ENCODE measurements at places on chromosomes 6 and 20.

- no peak for DNase-seq
Observed at GRCh38 chr6:107989166-107990094, 31.4 kb upstream of the SEC63 start.

DNA sequence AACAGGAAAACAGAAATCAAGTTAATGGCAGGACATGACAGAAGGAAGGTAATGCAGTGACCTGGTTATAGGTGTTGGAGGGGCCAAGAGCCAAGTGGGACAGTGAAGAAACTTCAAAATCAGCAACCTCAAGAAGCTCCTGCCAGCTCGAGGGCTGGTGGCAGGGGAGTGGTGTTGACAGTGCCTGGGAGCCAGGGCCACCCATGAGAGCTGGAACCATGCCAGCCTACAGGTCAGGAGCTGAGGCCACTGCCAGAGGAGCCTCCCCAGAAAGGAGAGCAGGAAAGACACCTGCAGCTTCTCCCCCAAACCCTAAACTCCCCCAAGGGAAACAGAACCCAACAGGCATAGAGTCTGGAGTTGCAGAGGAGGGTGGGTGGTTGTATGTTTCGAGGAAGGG, 262.1 kb downstream of the LRFN2 start:
- DNase-seq, result no peak

DNA sequence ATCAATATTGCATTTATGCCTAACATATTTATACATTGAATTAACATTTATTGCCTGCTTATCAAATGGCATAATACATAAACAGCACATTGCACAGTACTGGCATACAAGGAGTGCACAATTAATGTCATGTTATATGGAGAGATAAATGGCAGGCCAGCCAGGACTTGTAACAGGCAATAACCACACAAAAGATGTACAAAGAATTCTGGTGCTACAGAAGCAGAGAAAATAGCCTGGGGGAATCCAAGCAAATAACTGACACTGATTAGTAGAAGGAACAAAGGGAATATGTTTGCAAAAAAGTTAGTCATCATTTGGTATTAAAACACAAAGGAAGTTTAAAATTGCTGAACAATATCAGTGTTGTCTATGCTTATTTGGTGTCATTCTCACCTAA, 27.3 kb downstream of the COL21A1 start:
- DNase-seq, result no peak

- no peak for DNase-seq
Observed at GRCh38 chr6:20608356-20608755, 74.1 kb downstream of the CDKAL1 start.

DNA sequence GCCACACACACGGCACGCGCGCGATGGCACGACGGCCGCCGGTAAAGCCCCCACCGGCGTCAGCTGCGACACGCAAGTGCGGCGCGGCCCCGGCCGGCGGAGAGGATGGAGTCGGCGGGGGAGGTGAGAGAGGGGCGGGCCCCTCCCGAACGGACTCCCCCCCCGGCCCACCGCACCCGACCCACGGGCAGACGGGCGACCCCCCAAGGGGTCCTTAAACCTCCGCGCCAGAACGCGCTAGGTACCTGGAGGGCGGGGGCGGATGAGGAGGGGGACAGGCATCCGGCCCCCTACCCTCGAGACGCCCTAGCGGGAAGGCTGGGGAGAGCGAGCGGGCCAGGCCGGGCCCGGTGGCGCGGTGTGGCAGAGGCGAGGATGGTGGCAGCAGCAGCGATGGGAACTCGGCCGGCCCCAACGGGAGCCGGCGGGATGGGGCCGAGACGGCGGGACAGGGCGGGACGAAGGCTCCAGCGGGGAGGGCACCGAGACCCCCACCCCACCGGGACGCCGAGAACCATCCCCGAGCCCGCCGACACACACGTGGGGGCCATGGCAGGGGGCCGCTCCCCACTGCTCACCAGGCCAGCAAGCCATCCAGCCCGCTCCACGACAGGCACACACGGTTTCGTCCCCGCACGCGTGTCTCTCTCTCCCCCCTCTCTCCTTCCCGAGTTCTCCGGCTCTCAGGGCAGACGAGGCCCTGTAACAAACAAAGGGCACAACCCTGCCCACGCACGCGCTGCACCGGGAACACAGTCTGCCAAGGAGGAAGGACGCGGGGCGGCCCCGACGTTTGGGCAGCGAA, 1515.4 kb upstream of the DEFB115 start:
- no peak for DNase-seq

DNA sequence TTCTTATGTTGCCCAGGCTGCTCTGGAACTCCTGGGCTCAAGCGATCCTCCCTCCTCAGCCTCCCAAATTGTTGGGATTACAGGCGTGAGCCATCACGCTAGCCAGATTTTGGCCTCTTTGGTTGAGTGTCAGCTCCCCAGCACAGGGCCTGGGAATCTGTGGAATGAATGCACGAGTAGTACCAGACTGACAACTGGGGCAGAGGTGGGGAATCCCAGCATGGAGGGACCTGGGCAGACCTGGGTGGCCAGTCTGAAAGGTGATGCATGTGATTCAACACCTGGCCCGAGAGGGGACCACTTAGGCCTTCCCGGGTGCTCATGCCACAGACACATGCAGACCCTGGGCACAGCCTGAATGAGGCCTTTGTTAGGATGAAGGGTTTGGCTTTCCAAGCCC, 19.0 kb upstream of the TFAP2C start:
- no peak for DNase-seq

- no peak for DNase-seq
Observed at GRCh38 chr20:57470666-57471495, 54.1 kb downstream of the CTCFL start.

DNA sequence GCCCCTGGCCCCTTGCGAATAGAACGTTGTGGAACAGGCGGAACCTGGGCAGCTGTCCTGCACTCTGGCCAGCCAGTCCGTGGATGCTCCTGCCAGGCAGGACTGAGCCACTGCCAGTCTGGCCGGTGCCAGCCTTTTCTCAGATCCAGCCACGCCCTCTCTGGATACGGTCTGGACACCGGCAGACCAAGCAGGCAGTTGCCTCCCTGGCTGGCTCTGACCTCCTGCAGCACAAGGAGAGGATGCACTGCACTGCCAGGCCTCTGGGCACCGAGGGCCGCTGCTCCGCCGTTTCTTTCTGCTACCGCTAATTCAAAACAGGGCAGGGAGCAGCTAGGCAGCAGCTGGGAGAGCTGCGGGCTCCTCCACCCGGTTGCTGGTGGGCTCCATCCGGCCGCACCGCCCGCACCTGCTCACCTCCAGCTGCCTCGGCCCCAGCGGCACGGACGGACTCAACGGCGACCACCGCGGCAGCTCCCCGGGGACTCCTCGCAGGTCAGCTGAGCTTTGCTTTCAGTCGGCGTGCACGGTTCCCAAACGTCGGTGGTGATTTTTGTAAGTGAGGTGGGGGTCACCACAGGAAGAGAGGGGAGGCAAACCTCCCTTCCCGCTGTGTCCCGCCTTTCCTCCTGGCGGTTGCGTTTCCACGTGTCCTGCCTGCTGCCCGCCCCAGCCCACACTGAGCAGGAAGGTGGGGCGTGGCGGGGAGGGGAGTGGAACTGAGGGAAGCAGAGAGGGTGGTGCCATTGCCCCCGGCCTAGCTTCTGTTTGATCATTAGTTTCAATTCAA, 30.3 kb upstream of the AFDN start:
- no peak for DNase-seq

DNA sequence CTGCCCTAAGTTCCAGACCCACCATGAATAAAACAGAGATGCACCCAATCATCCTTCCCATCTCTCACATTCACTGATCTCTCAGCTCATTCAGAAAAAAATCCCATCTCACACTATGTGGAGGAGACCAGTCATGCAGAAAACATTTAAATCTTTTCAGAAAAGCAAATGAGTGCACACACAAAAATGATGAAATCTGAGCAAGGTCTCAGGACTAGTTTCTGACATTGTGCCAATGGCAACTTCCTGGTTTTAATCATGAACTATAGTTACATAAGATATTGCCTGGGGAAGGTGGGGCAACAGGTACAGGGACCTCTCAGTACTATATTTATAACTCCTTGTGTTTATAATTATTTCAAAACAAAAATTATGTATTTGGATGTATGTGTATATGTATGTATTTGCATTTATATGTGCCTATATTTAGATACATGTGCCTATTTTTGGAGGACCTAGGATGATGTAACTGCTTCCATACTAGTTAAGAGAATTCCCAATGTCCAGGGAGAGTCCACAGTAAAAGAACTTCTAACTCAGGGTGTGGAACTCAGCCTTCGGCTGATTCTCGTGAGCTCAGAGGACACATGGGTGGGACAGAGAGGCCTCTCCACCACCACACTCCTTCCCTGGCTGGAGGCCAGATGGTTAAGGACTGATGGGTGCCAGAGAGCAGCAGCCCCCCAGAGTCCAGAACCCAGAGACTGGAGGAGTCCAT, 71.7 kb upstream of the MAP3K4 start:
- peak; percentile 11 for DNase-seq

DNA sequence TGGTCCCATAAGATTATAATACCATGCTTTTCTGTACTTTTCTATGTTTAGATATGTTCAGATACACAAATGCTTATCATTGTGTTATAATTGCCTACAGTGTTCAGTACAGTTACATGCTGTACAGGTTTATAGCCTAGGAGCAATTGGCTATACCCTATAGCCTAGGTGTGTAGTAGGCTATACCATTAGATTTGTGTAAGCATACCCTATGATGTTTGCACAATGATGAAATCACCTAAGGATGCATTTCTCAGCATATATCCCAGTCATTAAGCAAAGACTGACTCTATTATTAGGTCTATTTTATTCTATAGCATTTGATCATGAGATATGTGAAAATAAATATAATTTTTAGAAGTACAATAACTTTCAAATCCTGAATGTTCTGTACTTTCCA, 36.6 kb downstream of the HCRTR2 start:
- no peak for DNase-seq

DNA sequence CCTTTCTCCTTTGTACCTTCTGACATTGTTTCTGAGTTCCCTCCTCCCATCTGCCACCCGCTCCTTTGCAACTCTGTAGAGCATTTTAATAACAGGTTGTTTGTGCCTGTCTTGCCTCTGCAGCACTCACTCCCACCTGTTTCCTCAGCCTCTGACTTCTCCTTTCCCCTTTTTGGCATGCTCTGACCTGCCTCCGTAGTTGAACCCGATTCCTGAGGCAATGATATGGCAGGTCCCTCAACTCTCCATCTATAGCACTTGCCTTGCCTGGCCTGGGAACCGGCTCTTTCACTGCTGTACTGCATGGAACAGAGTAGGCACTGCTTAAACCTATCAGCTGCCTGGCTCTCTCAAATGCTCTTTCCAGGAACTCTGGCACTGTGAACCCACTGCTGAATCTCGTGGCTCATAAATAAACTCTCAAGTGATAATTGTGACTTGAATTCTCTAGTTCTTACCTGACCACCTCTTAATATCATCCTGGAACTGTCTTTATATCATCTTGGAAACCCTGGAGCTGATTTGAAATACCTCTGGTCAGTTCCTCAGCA, 50.3 kb downstream of the UTRN start:
- DNase-seq, result no peak
